ENCODE measurements at places on chromosomes 7 and 10.

DNA sequence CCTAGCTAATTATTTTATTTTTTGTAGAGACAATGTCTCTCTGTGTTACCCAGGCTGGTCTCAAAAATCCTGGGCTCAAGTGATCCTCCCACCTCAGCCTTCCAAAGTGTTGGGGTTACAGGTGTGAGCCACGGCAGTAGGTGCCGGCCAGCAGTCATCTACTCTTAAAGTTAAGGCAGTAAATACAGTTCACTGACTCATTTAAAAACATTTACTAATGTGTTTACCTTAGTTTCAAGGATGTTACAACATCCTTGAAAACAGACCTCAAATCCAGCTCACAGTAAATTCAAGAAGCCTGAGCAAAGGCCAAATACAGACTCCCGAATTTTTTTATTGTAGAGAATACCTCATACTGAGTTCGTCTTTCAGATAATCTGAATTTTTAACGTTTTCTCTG, 29.6 kb upstream of the ABCB4 start:
- DNase-seq: no peak

DNA sequence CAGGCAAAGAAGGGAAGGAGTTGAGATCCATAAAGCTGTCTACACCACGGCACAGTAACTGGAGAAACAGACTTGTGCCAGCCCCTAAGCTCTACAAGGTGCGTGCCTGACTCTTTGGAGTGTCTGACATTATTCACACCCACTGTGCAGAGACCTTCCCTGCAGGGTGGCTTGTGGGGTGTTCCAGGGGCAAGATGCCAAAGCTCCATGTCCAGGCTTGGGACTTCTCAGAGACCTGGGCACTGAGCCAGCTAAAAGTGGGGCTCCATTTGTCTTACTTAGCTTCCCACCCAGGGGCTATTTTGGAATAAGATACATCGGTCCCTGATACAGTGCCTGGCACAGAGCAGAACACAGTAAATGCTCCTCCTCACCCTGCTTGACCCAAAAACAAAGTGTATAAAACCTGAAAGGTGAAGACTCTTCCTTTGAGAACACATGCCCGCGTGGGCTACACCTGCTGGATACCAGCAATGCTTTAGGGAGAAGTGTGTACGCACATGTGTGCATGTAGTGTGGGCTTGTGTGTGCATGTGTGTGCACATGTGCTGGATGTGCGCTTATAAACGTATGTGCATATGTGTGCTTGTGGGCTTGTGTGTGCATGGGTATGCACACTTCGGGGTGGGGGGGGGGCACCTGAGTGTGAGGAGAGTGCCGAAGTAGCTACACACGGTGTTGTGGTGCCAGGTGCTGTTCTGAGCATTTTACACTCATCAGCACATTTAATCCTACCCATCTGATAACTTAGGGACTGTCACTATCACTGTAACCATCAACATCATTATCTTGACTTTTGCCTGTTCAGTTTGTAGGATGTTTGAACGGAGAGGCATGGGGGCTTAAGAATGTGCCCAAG, 143.0 kb downstream of the ARHGAP22 start:
- DNase-seq: no peak

DNA sequence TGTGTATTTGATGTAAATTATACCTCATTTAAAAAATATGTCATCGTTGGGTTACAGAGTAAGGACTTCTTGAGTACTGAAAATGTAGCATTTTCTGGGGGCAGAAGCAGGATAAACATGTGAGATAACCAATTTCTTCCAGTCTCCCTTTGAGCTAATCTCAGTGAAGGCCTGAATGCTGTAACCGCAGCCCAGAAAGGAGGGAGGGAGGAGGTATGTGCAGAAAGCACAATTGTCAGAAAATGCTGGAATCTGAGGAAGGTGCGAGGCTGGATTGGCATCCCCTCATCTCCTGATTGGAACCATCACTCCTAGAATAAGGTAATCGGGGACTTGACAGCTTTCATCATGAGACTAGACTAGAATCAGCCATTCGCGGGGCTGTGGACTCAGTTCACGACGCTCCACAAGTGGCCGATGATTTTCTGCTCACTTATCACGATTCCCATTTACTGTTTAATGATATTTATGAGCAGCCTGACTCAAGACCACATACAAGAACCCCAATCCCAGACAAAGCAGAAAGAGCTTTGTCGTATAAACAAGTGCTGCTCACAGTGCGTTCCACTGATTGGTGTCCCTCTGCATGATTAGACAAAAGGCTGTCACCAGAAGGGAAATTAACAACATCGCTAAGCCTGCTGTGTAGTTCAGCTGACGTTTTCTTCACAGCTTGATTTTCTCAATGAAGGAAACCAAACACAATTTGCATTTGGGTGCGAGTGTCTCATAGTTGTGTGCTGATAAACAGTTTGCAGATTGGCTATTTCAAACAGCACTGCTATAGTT, 93.2 kb downstream of the SVIL start:
- no peak for DNase-seq

DNA sequence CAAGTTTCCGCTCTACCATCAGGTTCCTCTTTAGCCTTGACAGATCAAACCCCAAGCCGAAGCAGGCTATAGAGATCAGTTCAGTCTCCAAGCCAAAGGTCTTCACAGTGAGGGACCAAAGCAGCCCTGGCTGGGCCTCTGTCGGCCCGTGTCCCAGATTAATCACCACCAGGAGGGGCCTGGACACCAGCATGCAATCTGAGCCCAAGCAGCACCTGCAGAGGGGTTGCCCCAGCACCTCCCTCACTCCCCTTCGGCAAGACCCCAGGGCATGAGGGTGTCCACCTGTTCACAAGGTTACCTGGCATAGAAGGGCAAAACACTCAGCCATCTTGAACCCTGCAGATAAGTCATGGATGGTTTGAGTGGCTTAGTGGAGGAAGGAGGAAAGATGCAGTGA, 36.0 kb downstream of the FBXW4 start:
- DNase-seq: no peak
